ENCODE measurements at places on chromosomes 16 and 17.
A peak's percentile ranks its signal among the peaks of the same experiment; 100 is the strongest.

DNA sequence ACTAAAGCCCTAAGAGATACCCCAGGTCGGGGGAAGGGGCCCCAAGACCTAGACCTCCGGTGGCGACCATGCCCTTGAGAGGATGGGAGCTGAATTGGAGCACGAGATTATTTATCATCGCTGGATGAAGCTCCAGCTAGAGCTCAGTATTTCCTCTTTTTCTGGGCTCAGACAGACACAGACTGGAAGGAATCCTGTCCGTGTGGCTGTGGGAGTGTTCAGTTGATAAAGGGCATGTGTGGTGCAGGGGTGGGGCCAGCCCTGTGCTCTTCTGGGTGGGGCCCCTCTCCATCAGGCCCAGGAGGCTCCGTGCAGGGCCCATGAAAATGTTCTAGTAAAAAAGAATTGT is 6.3 kb upstream of the CBX4 start:
- no peak for DNase-seq

DNA sequence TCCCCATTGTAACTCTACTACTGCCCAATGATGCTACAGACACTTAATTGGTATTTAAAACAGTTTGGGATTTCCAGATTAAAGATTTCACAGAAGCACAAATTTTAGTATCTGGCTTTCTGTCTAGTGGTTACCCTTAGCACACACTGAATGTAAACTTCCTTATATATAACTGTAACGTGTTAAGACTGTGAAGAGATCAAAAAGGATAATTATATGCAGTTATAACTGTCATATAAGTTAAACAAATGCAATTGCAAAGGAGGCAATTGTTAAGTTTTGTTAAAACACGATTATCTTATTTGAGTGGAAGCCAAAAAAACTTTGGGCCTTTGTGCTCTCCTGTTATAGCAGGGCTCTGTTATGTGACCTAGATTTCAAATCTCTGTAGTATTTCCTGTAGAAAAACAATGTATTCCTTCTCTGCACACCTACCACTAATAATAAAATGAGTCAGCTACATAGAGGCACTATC is 147.9 kb downstream of the STXBP4 start:
- DNase-seq, result no peak

DNA sequence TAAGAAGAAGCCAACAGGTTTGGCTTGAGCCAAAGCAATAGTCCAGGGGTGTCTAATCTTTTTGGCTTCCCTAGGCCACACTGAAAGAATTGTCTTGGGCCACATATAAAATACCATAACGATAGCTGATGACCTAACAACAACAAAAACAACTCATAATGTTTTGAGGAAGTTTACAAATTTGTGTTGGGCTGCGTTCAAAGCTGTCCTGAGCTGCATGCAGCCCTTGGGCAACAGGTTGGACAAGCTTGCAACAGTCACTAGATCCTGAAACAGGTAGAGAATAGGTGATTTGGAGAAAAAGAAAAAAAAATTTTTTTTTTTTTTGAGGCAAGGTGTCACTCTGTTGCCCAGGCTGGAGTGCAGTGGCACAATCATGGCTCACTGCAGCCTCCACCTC is 4.5 kb downstream of the CRYBA1 start:
- no peak for DNase-seq

GRCh38 chr17:57264776-57265175 is 8.5 kb downstream of the MSI2 start:
- no peak for DNase-seq

DNA sequence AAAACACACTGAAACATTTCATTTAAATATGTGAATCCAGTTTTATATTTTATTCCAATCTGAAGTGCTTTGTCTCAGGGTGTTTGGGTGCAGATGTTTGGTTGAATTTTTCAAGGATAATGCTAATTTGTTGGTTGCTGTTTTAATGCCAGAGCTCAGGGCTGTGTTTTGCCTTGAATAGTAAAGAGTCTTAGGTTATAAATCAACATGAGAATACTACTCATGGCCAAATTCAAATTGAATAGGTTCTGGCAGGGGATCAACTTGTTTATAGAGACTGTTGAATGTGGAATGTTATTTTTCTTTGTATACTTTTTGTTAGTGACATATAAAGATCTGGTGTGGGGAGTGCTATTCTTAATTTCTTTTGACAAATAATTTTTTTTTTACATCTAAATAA is 18.8 kb downstream of the TOM1L1 start:
- DNase-seq, result no peak

DNA sequence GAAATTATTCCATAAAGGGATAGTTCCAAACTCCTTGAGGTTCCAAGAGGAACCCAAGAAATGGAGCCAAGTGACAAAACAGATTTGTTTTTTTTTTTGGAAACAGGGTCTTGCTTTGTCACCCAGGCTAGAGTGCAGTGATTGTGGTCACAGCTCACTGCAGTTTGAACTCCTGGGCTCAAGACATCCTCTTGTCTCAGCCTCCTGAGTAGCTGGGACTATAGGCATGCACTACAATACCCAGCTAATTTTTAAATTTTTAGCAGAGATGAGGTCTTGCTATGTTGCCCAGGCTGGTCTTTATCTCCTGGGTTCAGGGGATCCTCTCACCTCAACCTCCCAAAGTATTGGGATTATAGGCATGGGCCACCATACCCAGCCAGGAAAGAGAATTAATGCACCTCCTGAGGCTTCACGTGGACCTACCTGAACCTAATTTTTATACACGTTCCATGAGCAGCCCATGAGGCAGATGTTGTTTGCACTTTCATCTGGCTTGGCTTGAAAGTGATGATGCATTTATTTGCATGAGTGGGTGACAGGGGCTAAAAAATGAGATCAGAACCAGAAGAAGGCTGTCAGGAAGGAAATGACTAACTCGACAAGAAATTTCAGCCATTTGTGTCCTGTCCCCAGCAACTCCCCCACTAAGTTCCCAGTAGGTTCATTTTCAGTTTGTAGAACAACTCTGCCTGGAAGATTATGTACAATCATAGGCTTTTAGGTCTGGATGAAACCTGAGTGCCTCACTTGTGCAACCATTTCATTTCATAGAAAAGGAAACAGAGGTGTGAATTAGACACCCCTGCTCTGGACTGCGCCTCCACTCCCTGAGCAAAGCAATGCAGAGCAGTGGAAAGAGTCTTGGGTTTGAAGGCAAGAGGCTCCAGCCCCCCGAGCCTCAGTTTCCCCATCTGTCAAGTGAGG is 10.3 kb upstream of the IRF8 start:
- peak; percentile 68 for DNase-seq

GRCh38 chr16:2370721-2371120 is 30.2 kb upstream of the ABCA3 start:
- DNase-seq, result no peak
